ENCODE measurements at places on chromosomes 12 and 14.

- peak; percentile 59 for DNase-seq
Observed at GRCh38 chr14:71720978-71721624, 211.1 kb upstream of the RGS6 start.

- no peak for DNase-seq
Observed at GRCh38 chr12:48682927-48683326, 889 bp upstream of the KANSL2 start.

DNA sequence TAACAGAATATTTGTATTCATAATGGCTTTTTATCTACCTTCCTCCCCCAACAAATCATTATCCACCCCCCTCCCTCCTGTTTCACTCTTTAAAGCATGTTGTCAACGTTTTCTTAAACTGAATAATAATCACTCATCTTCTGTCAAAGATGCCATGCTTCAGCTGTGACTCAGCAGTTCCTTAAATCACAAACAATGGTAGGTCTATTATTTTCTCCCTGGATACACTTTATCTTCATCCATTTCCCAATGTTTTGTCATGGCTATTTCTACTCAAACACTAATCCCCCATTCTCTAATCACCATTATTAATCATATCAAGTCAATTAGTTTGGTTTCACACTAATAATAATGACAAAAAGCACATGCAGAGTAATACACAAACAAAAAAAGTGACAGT lies 6.5 kb downstream of the CLEC12B start:
- no peak for DNase-seq

GRCh38 chr12:31466768-31467167 lies 124.2 kb downstream of the DENND5B start:
- DNase-seq = no peak

DNA sequence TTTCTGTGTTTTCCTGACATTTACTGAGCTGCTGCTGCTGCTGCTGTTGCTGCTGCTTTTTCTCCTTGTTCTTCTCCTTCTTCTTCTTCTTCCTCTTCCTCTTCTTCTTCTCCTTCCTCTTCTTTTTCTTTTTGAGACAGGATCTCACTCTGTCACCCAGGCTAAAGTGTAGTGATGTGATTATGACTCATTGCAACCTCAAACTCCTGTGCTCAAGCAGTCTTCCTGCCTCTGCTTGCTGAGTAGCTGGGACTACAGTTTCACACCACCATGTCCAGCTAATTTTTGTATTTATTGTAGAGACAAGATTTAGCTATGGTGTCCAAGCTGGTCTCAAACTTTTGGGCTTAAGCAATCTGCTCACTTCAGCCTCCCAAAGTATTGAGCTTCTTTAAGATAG lies 95.8 kb downstream of the TMTC3 start:
- no peak for DNase-seq

- no peak for DNase-seq
Observed at GRCh38 chr12:14993117-14993516, 20.3 kb downstream of the PDE6H start.

DNA sequence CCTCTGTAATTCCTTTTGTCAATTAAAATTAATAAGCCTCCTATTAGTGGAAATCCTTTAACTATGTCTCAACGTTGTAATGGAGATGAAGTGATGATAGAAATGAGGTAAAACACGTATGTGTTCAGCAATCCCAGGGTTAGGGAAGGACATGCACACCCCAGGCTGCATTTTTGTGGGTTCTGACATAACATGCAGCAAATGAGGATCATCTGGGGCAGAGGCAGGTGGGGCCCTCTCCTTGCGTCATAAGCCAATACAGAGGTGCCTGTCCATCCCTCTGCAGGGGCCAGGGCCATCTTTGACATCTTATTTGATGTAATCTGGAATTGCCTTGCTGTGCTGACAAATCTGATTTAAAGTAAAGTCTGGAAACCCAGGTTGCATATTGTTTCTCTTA lies 73.2 kb downstream of the MYRFL start:
- no peak for DNase-seq

DNA sequence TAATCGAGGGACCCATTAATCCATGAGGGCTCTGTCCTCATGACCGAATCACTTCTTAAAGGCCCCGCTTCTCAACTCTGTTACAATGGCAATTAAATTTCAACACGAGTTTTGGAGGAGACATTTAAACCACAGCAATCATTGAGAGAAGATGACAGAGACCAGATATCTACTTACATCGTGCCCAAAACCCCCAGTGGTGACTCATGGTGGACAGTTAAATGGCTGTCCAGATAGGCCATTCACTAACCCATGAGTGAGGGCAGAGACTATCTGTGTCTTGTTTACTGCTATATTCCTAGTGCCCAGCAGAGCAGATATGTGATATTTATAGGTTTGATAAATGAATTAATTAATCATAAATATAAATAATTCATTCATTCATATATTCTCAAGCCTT lies 20.0 kb upstream of the FLVCR2 start:
- no peak for DNase-seq

DNA sequence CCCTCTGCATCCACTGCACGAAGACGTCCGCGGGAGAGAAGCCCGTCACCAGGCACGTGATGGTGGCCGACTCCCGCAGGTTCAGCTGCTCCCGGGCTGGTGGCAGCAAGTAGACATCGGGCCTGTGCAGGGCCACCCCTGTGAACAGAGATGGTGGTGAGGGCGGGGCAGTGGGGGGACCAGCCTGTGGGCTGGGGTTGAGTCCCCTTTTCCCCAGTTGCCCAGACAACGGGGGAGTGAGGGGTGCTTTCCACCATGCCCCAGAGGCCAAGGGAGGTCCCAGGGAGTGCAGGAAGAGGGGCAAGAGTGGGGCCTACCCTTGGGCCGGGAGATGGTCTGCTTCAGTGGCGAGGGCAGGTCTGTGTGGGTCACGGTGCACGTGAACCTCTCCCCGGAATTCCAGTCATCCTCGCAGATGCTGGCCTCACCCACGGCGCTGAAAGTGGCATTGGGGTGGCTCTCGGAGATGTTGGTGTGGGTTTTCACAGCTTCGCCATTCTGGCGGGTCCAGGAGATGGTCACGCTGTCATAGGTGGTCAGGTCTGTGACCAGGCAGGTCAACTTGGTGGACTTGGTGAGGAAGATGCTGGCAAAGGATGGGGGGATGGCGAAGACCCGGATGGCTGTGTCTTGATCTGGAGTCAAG lies 328.3 kb downstream of the TMEM121 start:
- DNase-seq = peak; percentile 19

DNA sequence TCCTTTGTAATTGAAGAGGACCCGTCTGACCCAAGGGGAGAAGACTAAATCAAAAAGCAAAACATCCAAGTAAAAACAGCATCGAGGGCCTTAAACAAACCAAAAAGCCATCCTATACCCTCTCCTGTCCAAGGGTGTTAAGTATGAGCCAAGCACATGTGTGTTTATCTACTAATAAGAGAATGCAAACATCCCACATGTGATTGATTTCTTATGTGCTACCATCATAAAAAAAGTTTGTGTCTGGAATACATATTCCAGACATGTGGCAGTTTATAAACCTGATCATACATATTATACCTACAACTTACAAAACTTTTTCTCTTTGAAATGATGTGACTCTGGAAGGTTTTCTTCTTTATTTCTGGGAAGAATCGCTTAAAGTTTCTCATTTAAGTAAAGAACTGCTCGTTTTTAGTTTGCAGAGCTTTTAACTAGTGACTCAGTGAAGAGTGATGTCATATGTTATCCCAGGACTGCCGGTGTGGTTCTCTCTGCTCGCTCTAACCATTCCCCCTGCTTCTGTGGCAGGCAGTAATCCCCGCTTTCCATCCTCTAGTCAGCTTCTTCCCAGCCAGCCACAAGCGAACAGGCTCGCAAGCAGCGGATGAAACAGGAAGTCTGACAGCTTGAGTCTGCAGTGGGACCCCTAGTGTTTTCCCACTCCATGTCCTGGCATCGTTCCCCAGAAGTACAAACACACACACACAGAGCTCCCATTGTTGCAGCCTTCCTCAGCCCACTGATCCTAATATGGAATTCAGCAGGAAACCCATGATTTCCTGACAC lies 431 bp upstream of the RHOJ start:
- peak; percentile 29 for DNase-seq

DNA sequence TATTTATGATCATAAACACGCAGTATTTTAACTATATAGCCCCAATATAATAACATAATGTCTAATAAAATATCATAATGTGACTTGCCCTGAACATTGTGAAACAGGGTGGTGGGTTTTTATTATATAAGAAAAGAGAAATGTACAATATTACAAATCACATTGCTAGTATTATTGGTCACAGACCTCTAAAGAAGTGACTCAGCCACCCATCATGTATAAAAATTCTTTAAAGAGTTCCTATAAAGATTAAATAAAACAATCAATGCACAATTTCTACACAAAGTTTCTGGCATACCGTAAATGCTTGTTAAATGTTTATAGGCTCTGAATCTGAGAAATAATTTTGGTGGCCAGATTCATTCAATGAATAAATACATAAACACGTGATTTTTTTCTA lies 28.9 kb downstream of the ABCC9 start:
- no peak for DNase-seq

- no peak for DNase-seq
Observed at GRCh38 chr12:115998119-115998633, 279.3 kb downstream of the MED13L start.

DNA sequence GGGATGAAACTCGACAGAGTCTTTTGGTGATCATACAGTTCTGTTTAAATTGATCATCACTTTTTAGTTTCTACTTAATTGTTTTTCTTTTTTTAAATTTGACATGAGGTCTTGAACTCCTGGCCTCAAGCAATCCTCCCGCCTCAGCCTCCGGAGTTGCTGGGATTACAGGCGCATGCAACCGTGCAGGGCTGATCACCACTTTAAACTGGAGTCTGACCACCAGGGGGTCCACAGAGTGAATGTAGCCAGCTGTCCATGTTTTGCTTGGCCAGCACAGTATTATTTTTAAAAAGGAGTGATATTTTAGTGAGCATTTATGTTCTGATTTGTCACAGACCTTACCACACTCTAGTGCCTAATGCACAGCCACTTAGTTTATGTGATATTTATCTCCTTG lies 10.7 kb downstream of the DAAM1 start:
- DNase-seq = no peak

DNA sequence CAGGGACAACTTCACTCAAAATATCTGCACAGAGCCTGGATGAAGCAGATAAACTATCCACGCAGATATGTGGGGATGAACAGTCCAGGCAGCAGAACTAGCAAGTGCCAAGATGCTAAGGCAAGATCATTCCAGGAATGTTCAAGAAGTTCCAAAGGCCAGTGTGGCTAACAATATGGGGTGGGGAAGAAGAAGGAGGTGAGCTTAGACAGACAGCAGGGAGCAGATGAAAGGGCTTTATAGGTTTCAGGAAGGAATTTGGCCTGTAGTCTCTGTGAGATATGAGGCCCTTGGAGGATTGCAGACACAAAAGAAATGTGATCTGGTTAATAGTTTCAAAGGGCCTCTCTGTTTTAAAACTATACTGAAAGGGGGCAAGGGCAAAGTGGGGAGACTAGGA lies 63.5 kb upstream of the PPM1H start:
- peak; percentile 80 for DNase-seq

DNA sequence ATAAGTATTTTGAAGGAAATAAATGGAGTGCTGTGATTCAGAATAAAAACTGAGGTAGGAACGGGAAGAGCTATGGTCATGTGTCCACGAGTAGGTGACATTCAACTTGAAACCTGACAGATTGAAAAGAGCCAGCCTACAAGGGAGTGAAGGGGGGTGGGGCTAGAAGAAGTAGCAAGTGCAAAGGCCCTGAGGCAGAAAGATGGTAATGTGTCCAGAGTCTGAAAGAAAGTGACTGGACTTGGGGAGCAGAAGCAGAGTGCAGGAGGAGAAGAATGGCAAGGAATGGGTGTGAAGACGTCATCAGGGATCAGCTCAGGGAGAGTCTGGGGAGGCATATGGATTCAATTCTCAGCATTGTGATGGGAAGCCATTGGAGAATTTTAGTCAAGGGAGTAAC lies 13.7 kb downstream of the PLXNC1 start:
- no peak for DNase-seq

- no peak for DNase-seq
Observed at GRCh38 chr14:34449819-34450541, 12.1 kb downstream of the SPTSSA start.

- no peak for DNase-seq
Observed at GRCh38 chr12:4829793-4830162, 79.9 kb upstream of the KCNA1 start.

GRCh38 chr12:62530596-62530995 lies 64.0 kb downstream of the MON2 start:
- DNase-seq = no peak

DNA sequence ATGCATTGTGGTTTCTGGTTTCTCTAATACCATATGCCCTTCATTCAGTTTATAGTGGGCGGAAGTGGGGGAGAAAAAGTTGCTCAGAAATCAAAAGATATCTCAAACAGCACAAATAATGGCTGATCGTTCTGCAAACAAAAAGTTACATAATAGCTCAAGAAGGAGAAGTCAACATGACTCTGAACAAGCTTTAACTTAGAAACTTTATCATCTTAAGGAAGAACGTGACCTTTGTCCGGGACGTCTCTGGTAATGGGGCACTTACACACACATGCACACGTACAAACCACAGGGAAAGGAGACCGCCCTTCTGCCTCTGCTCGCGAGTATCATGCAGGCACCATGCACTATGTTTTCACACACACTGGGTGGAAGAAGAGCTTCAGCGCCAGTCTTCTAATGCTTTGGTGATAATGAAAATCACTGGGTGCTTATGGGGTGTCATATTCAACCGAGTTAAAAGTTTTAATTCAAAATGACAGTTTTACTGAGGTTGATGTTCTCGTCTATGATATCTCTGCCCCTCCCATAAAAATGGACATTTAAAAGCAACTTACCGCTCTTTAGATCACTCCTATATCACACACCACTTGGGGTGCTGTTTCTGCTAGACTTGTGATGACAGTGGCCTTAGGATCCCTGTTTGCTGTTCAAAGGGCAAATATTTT lies 4.7 kb downstream of the FOS start:
- DNase-seq = peak; percentile 79

DNA sequence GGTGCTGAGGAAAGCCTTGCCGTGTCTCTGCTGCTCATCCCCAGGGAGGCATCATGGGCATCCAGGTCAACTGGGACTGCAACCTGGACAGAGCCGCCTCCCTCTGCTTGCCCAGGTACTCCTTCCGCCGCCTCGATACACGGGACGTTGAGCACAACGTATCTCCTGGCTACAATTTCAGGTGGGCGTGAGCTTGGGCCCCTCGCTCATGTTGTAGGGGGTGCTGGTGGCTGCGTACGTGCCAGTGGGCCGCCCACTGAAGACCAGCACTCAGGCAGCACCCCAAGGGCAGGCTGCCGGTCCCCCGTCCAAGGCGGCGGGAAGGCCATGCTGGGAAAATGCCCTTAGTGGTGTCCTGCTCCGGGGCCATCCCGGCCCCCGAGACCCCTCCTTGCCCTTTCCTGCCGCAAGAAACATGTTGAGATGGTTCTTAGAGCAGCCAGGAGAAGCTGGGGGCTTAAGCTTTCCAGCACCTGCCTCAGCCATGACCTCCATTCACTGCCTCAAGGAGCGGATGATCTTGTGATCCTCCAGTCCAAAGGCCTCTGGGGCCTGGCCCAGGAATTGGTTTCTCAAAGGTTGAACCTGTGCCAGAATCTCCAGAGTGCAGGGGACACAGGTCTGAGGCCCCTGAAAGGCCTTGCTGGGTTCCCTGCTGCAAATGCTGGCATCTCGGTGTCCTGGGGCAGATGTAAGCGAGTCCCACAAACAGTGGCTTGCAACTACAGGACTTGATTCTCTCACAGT lies 19.2 kb downstream of the P2RX4 start:
- DNase-seq = no peak

GRCh38 chr12:113949321-113950305 lies 16.5 kb downstream of the RBM19 start:
- no peak for DNase-seq

- DNase-seq = no peak
Observed at GRCh38 chr14:26377150-26377549, 220.7 kb downstream of the NOVA1 start.

- DNase-seq = no peak
Observed at GRCh38 chr14:79724934-79725717, 486.2 kb downstream of the DIO2 start.

Data from Caco-2 (cell line).